ENCODE measurements at places on chromosomes 5 and 9.

DNA sequence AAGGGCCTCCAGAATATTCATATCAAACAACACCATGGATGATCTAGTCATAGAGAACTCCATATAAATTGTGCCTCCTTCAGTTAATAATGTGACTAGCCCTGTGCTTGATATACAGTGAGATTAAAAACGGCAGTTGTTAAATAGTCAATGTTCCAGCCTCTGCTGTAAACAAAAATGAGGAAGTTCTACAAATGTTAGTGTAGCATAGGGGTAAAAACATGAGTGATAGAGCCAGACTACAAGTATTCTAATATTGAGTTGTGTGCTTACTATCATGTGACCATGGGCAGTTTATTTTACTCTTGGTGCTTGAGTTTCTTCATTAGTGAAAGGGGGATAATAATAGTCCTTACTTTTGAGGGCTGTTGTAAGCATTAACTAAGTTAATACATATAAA lies 43.3 kb upstream of the SLCO6A1 start:
- DNase-seq: no peak

DNA sequence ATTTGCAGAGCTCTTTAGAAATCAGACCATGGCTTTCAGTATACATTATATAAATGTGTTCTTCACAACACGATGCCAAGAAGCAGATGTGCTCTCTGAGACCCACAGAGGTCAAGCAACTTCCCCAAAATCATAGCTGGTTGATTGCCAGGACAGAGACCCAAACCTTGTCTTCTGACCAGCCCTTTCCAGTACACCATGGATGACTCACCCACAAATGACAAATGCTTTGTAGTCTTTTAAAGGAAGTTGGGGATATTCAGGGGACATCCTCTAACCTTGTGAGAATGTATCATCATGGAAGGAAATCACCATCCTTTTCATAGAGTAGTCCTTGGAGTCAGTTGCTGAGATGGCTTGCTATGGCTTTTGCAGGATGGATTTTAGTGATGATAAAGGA lies 30.1 kb downstream of the ZNF462 start:
- no peak for DNase-seq

GRCh38 chr9:93089024-93089423 lies 7.0 kb upstream of the CARD19 start:
- DNase-seq: no peak

DNA sequence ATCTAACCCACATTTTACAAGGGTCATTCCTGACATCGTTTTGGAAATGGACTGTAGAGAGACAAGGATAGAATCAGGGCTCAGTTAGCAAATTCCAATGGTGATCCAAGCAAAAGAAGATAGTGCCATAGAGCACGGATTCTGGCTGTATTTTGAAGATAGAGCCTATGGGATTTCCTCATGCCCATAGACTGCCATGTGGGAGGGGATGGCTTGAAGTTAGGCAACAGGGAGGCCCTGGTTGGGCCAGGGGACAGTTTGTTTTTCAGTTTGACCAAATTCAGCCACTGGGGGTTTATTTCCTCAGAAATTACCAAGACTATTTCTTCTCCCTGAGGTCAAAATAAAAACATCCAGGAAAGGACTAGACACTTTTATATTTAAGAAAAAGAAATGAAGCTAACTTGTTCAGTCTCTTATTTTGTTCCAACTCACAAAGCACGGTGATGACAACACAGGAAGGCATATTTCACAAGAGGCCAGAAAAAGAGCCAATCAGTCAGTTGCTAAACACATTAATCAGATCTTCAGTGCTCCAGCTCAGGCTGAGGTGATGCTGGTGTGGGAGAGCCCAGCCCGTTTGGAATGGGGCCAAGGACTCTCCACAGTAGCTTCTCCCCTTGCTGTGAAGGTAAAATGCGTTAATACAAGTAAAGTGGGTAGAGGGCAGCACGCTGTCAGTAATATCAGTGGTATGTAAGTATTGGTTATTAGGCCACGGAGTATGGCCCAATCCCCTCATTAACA lies 4.4 kb upstream of the DCTN4 start:
- DNase-seq: no peak

GRCh38 chr5:136399527-136399926 lies 34.2 kb upstream of the TRPC7 start:
- no peak for DNase-seq

- DNase-seq: no peak
These were observed 18.7 kb upstream of the C5orf34 start for GRCh38 chr5:43533646-43534045.

DNA sequence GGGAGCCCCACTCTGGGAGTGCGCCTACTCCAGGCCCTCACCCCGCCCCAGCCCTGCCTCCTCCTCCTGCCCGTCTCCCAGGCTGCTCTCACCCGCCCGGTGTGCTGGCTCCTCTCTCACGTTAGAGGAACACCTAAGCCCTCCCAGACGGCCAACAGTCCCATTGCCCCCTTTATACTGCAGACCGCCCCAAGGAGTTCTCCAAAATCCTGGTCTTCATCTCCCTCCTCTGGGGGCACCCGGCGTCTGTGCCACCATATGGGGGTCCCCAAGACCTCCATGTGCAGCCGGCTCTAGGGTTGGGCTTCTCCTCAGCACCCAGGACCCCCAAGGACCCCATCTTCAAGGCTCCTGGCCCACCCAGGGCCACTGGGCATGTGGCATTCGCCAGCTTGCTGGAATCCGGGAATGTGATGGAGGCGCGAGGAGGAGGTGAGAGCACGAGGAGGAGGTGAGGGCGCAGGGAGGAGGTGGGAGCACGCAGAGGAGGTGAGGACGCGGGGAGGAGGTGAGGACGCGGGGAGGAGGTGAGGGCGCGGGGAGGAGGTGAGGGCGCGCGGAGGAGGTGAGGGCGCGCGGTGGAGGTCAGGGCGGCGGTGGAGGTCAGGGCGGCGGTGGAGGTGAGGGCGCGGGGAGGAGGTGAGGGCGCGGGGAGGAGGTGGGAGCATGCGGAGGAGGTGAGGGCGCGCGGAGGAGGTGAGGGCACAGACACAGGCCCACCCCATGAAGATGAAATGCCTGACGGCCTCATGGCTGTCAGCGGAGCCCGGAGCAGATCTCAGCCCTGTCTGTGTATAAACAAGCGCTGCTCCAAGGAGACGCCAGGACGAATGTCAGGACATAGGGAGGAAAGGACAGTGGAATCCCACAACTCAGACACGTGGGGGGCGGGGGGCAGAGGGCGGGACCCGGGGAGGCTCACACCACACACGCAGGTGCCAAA lies 41.2 kb downstream of the EXD3 start:
- DNase-seq: no peak

GRCh38 chr9:133351526-133351907 lies 3.5 kb downstream of the RPL7A start:
- no peak for DNase-seq

DNA sequence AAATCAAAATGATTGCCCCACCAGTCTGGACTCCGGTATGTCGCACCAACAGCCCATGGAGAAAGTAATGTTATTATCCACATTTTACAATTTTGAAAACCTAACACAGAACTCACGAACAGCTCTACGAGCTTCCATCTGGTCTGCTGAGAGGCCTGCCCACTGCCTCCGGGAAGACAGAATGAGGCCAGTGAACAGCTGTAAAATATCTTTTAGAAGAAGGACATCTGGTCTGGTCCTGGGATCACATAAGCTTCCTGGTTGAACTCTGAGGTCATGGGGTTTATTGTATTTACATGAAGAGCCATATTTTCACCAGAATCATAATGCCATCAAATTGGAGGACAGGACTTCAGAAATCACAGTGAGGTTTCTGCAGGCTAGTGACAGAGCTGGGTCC lies 89.0 kb downstream of the FRMD3 start:
- no peak for DNase-seq

DNA sequence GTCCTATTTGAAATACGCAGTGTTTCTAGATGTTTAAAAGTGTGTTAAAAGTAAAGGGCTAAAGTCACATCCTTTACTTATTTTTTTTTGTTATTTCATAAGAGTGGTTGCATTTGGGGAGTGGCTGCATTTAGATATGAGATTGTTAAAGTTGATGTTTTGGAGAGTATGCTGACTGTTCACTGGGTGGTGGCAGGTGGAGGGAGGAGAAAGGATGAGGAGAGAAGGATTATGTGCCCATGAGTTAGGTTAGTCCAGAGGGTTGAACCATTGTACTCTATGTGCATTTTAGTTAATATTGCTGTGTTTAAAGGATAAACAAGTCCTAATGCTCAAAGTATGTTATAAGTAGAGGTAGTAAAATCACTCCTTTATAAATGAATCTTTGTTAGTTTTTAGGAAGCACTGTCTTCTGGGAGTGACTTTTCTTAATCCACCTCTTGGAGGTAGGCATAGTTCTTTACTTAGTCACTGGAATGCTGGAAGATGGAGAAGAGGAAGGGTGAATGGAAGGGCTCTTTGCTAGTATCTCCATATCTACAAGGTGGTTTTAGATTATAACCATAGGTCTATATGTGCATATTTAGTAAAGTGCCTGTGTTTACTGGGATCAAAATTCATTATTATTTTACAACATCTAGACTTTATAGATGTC lies 332.3 kb downstream of the NPR3 start:
- no peak for DNase-seq

GRCh38 chr5:80920333-80920732 lies 39.8 kb upstream of the RASGRF2 start:
- no peak for DNase-seq

DNA sequence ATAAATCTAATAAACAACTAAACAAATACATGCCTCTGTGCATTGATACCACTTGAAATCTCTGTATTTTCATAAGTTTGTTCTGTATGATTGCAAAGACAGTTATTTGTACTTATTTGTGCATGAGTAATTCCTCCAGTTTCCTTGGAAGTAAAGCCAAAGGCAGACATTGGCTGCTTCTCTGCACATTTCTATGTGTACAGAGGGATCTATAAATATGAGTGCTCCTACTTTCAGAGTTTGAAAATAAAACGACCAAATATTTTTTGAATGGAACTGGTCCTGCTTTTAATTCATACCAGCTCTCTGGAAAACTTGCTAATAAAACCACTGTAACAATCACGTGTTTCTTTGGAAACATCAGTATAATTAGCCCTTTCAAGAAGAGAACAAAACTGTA lies 306.5 kb downstream of the MAN2A1 start:
- no peak for DNase-seq

DNA sequence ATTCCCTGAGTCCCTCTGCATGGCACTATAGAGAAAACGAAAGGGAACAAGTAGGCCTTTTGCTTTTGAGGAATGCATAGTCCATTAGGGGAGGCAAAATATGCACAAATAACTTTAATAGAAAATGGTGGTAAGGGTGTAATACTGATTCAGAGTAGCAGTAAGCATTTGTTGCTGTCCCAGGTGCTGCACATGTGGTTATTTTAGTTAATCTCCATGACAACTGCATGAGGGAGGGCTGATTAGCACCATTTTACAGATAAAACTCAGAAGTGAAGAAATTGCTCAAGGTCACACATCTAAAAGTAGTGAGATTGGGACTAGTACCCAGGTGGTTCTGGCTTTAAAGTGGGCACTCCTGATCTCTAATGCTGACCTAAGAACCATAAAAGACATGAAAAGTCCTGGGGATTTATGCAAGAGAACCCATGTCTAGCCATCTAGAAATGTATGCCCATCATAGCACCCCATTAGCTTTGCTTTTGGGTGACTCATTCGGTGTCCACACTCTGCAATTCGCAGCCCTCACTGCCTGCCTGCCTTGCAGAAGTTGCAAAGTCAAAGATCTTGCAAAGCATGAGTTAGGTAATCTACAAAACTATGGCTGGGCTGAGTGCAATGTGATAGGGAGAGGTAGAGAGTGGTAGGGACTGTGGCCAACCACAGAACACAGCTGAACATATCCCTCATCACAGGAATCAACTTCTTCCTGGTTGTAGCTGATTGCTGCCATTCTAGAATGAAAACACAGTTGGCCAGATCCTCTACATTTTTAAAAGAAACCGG lies 195.2 kb downstream of the PTTG1 start:
- no peak for DNase-seq

GRCh38 chr9:82184524-82184923 lies 196.0 kb downstream of the SPATA31D1 start:
- DNase-seq: no peak

- DNase-seq: no peak
These were observed 19.6 kb upstream of the TMEM252 start for GRCh38 chr9:68560071-68560844.

DNA sequence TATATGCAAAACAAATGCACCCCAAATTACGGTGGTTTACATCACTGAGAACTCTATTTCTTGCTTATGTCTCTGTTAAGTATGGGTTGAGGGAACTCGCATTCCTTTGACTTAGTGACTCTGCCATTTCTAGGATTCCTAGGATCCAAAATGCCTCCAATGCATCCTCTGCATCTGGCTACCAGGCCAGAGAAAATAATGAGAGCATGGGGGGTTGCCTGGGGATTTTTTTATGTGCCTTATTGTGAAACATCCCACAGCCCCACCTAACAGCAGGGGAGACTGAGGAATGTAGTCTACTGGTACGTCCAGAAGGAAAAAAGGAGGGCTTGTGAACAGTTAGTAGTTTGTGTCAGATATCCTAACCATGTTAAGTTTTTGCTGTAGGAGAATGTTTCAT lies 466.0 kb upstream of the ARRDC3 start:
- DNase-seq: no peak

Data from stimulated activated CD8-positive, alpha-beta memory T cell treated with anti-CD3 and anti-CD28 coated beads, Interleukin-7, amount 100 ng/mL, for 4 hours (primary cell).